ENCODE measurements at places on chromosomes 3 and 15.

DNA sequence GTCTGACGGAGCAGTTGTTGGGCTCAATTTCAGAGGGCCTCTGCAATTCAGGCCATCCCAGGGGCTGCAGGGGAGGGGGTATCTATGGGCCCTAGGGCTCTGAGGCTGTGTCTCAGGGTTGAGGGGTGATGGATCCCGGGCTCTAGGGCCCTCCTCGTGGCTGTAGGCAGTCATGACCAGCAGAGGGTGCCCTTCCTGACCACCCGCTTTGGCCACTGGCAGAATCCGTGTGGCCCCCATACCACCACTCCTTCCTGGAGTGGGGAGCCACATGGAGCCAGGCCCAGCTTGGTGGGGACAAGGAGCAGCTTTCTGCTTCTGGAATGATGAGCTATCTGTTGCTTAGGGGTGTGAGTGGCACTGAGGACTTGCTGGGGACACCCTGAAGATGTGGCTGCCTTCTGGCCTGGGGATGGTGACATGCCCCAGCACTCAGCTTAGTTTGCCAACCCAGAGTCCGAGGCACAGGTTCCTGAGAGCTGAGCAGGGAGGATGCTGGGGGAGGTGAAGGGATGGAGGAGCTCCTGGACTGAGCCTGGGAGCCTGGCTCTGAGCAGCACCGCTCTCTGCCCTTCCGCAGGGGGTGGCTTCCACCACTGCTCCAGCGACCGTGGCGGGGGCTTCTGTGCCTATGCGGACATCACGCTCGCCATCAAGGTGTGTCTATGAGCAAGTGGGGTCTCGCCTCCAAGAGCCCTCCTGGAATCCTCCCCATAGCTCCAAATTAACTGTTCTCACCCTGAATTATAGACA is 20.2 kb downstream of the HDAC11 start:
- DNase-seq = peak; percentile 39

DNA sequence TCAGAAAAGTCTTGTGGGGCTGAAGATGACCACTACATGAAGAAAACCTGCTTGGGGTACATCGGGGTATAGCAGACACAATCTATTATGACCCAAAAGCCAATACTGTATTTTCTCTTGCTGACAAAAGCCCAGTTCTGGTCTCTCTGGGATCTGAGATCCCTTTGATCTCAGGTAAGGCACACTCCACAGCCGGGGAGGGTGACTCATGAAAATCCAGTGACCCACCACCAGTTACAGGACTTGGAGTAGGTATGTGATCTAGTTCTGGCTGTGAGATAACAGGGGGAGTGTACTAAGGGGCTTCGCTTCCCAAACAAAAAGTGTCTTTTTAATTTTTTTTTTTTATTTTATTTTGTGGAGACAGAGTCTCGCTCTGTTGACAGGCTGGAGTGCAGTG is 193.3 kb downstream of the STT3B start:
- no peak for DNase-seq

DNA sequence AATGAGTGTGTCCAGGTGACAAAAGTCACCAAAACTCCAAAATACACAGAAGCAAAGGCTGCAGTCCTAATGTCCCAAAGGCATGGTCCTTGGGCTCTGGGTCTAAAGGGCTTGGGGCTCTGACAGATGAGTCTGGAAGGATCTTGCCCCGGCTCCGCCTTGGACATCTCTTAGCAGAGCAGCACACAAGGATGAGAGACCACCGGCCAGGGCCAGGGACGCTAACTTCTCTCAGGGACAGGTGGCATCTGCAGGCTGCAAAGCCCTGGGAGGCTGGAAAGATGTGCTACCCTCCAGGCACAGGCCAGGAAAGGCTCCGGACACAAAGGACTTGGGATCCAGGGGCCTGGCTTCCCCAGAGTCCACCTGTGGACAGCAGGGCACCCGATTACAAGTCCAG is 14.1 kb upstream of the SHISA5 start:
- no peak for DNase-seq

DNA sequence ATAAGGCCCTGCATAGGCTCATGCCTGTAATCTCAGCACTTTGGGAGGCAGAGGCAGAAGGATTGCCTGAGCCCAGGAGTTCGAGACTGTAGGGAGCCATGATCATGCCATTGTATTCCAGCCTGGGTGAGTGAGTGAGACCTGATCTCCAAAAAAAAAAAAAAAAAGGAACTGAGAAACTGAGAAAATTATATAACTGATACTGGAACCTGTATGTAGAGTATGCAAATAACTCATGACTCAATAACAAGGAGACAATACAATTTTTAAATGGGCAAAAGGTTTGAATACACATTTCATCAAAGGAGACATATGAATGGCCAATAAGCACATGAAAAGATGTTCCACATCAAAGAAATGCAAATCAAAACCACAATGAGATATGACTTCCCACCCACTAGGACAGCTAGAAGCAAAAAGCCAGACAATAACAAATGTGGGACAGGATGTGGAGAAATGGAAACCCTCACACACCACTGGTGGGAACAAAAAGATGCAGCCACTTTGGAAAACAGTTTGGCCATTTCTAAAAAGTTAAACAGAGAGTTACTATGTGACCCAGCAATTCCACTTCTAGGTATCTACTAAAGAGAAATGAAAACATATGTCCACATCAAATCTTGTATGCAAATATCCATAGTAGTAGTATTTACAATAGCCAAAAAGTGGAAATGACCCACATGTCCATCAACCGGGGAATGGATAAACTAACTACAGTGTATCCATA is 70.7 kb downstream of the IQSEC1 start:
- peak; percentile 33 for DNase-seq

- DNase-seq = no peak
These were observed 50.2 kb downstream of the CRYBG3 start for GRCh38 chr3:97871801-97872524.

- DNase-seq = no peak
These were observed 255.3 kb upstream of the IL12A start for GRCh38 chr3:159733194-159733860.

- no peak for DNase-seq
These were observed 113.4 kb downstream of the PLCH1 start for GRCh38 chr3:155631323-155632019.

DNA sequence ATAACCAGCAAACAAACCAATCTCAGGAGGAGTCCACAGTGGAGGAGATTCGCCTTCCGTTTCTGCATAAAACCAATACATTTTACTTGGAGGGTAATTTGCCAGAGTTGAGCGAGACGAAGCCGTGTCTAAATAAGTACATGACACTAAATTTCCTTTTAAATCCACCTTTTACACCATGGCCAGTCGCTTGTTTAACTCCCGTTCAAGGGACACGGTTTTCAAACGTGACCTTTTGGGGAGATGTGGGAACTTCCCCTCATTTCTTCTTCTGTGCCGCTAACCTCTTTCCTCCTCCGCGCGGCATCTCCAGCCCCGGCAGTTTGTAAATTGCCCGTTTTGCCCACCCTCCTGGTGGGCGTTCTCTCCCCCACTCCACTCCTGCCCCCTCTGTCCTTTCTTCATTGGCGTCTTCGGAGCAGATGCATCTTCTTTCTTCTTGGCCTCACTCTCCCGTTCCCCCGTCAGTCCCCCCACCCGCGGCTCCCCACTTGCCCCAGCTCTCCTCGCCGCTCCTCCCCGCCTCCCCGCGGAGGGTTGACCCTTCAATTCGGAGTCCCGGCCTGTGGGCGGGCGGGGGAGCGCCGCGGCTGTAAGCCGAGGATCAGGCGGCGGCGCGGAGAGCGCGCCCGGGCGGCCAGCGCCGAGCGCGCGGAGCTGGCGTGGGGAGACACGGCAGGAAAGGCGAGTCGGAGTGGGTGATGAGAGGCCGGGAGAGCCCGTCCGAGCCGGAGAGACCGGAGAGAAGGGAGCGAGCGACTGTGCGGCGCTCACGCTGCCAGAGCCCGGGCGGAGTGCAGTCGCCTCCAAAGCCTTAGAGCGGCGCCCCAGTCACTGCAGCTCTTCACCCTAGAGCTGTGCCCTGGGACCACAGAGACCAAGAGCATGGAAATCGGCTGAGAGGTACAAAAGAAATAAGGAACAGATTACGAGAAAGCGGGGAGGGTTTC is at the start of gene NLGN1:
Gene NLGN1 (plus strand): TSS at position 584 of the 950 bp plus-strand sequence.
- DNase-seq = no peak

- peak; percentile 82 for DNase-seq
These were observed 2.8 kb upstream of the BCL6 start for GRCh38 chr3:187748050-187748481.

DNA sequence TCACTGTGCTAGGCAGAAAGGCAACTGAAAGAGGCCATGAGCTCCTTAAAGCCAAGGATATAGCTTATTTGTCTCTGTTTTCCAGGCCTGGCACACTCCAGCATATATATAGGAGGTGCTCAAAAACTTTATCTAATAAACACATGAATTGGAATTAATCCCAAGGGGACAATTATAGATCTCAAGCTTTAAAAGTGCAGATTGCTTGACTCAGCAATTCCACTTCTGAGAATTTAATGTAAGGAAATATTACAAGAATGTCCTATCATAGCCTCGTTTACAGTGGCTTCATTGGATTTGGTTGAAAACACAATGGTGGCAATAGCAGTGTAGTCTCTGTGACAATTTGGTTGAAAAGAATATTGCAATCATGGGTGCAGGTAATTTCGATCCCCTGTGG is 267.3 kb downstream of the SHQ1 start:
- no peak for DNase-seq

DNA sequence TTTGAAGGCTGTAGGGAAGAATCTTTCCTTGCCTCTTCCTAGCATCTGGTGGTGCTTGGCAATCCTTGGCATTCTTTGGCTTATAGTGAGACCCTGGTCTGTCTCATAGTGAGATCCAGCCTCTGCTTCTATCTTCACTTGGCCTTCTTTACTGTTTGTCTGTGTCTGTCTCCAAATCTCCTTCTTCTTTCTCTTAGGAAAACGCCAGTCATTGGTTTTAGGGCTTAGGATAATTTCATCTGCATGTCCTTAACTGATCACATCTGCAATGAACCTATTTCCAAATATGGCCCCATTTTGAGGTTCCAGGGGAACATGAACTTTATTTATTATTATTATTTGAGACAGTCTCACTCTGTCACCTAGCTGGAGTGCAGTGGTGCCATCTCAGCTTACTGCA is 25.8 kb downstream of the KAT2B start:
- no peak for DNase-seq

Measured in RPMI8226 (cell line).